ENCODE measurements at places on chromosomes 6 and 20.
A peak's percentile ranks its signal among the peaks of the same experiment; 100 is the strongest.

GRCh38 chr6:130105996-130106704 is 87.8 kb downstream of the L3MBTL3 start:
- DNase-seq = no peak

- DNase-seq = no peak
Observed at GRCh38 chr6:24775520-24776058, 852 bp downstream of the GMNN start.

GRCh38 chr6:39086294-39086693 is 28.7 kb downstream of the SAYSD1 start:
- no peak for DNase-seq

DNA sequence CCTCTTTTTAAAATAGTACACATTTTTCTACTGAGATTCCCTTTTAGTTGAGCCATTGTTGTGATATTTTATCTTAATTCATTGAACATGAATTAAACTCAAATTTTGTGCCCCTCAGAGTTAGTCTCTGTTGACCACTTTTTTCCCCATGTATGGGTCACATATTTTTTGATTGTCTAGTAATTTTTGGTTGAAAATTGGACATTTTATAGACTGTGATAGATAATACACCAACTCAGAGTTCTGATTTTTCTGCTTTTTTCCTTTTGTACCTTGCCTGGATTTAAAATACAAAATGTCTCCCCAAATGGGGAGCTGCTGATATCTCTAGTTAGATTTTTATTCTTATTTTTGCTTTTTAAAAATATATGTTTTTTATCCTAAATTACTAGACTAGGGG is 291.8 kb upstream of the CITED2 start:
- no peak for DNase-seq

DNA sequence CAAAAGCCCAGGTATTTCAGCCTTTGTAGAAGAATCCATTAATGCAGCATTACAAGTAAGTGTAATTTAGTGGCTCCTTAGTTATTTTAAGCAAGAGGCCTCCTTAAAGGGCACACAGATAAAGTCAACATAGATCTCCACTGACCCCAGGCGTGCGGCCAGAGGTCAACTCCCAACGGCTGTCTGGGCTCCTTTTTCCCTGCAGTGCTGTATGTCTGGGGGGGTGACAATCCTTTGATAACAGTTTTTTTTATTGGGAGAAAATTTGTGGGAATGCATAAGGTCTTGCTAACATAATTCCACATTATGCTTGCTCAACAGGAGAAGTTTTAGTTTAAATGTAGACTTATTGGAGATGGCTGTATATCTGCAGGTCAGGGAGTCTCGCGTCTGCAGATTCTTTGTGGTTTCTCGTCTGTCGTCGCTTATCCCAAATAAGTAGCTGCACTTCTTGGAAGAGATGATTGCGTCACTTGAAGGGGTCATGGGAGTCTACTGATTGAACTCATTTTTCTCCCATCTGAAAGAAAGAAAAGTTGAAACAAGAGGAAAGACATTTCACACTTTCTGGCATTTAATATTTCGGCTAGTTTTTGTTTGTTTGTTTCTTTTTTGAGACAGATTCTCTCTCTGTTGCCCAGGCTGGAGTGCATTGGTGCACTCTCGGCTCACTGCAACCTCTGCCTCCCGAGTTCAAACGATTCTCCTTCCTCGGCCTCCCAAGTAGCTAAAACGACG is 151.7 kb upstream of the AKAP12 start:
- DNase-seq = no peak

DNA sequence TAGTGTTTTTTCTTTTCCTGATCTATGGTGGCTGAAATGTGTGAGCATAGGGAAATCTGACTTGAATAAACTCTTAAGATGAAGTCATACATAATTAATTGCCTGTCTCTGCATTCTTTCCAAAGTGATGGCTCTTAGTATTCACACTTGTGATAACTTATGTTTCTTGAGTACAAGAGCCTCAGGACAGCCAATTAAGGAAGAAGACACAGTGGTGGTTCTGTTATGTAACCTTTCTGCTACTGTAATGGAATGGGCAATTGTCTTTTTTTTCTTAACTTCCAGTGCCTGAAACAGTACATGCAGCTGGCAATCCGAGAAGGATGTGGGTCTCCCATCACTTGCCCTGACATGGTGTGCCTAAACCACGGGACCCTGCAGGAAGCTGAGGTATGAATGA is 40.1 kb downstream of the RNF144B start:
- no peak for DNase-seq

DNA sequence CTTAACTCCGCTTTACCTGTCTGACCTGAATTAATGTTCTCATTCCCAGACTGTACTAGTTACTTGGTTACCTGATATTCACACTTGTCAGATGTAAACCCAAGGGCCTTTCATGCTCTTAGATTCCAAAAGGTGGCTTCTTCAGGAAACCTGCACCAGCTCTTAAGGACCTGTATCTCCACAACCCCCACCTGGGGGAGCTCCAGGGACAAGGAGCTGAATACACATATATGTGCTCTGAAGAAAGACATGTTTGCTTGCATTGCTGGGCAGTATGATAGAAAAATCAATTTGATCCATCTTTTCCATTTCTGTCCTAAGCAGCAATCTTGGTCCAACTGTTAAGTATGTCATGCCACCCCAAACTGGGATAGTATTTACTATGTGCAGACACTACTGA is 64.8 kb upstream of the POU3F2 start:
- no peak for DNase-seq

GRCh38 chr20:62887860-62888239 is 26.2 kb upstream of the TCFL5 start:
- DNase-seq = peak; percentile 36

- no peak for DNase-seq
Observed at GRCh38 chr20:51425347-51426106, 117.0 kb downstream of the NFATC2 start.

- DNase-seq = peak; percentile 62
Observed at GRCh38 chr6:170446841-170447560, 106.1 kb downstream of the PSMB1 start.

- DNase-seq = no peak
Observed at GRCh38 chr6:169185692-169186485, 67.8 kb downstream of the THBS2 start.

DNA sequence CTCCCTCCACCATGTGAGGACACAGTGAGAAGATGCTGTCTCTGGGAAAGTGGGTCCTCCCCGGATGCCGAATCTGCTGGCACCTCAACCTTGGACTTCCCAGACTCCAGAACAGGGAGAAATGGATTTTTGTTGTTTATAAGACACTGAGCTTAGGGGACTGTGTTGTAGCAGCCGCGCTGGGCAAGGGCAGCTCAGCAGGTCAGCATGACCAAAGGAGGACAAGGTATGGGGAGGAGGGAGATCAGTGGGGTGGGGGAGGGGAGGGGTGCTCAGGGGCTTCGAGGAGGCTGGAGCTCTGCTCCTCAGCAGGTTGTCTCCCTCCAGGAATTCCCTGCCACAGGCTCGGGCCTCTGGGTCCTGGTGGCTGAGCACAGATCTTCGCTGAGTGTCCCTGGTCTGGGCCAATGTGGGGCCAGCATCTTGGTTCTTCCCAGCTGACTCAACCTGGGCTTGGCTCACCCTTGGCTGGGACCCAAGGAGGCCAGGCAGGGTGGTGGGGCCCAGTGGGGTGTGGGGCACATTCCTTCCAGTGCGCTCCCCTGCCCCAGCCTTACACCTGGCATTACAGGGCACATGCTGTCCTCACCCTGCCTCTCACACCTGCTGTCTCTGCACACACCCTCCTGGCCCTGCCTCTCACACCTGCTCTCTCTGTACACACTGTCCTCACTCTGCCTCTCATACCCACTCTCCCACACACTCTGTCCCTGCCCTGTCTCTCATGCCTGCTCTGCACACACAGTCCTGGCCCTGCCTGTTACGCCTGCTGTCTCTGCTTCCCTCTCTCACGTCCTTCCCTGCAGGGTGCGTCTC is 107.3 kb downstream of the SYCP2 start:
- no peak for DNase-seq

- DNase-seq = peak; percentile 66
Observed at GRCh38 chr20:30175681-30176080, 1081.8 kb upstream of the DEFB115 start.

DNA sequence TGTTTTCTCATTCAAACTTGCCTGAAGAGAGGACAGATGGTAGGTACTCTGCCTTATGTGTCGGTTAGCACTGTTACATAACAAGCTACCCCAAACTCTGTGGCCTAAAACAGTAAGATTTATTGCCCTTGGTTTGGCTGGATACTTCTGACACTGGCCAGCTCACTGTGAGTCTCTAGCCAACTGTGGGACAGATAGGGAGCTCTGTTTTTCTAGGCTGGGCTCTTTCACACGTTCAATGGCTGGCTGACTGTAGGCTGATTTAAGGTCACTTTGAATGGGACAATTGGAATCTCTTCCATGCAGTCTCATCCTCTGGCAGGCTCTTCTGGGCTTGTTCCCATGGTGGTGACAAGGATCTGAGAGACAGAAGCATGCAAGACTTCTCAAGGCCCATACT is 39.4 kb upstream of the JAG1 start:
- DNase-seq = no peak

DNA sequence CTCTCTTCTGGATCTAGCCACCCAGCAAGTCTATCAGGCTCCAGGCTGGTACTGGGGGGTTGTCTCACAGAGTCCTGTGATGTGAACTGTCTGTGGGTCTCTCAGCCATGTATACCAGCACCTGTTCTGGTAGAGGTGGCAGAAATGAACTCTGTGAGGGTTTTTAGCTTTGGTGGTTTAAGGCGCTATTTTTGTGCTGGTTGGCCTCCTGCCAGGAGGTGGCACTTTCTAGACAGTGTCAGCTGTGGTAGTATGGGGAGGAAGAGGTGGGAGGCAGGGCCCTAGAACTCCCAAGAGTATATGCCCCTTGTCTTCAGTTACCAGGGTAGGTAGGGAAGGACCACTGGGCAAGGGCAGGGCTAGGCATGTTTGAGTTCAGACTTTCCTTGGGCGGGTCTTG is 75.8 kb downstream of the SNAP91 start:
- DNase-seq = no peak

- no peak for DNase-seq
Observed at GRCh38 chr20:7516621-7517111, 423.6 kb downstream of the HAO1 start.

- DNase-seq = no peak
Observed at GRCh38 chr6:96792561-96793190, 44.6 kb downstream of the GPR63 start.

DNA sequence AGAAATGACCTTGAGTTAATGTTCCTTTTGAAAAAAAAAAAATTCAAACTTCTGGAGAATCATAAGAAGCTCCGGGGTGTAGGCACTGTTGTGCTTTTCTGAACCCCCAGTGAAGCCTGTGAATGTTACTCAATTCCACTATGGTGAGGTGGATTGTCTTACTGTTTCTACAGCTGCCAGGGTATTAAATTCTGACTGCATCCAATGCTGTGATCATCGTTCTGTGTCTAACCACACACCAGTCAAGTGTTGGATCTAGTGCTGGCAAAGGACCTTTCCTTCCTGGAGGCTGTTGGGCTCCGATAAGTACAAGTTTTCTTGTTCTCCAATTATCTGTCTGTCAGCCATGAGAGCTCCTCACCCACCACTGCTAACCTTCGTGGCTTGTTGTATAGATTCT is 162.0 kb upstream of the EPHA7 start:
- DNase-seq = no peak

GRCh38 chr6:142705054-142705453 is 239.9 kb downstream of the HIVEP2 start:
- no peak for DNase-seq

Measured in cardiac septum (tissue), 1 donor.